Pancreas (tissue), 10 donors: ENCODE measurements at places on chromosomes 16 and 17.
A peak's percentile ranks its signal among the peaks of the same experiment; 100 is the strongest.

- DNase-seq = no peak
These were observed 149.9 kb upstream of the PLCG2 start for GRCh38 chr16:81629034-81629802.

- DNase-seq = no peak
These were observed 2.2 kb downstream of the FBXL16 start for GRCh38 chr16:703406-703805.

DNA sequence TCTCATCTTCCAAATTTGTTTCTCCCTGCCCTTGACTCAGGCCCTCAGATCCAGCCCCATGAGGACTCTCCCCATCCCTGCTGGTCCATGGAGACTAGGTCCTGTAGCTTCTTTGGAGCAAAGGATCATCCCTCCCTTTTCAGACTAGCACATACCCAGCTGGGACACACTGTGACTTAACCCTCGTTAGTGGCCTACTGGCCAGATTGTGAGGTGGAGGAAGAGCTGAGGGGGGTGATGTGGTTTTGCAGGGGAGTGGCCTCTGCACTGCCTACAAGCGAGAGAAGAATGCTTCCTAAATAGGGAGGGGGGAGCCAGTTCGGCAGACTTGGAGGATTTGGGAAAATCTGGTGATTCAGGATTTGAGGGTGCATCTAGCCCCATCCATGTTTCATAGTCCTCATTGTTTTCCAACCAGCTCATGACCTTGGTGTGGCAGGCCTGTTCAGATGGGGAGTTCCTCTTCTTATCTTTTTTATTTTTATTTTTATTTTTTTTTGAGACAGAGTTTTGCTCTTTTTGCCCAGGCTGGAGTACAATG is 47.8 kb upstream of the SLC47A1 start:
- no peak for DNase-seq

DNA sequence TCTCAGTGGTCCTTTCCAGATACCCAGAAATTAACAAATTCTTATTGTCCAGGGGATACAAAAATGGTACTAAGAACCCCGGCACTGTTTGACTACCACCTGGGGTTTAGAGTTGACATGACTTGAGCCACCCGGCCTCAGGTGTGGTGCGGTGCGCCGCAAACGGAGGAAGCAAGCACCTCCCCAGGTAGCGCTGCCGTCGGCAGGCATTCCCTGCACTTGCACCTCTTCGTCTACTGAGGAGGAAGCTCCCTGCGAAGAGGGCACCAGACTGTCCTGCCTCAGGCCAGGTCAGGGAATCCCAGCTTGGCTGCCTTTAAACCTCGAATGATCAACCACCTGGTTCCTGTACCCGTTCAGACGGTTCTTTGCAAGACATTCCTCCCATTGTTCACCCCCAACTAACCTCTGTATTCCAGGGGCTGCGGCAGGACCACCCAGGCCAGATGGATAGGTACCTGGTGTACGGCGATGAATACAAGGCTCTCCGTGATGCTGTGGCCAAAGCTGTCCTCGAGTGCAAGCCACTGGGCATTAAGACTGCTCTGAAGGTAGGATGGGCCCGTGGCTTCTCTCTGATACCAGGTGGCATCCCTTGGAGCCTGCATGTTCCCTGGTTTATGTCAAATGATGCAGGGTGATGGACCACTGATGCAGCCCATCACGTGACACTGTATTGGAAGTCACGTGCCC is 40.8 kb upstream of the ENDOV start:
- DNase-seq = no peak

DNA sequence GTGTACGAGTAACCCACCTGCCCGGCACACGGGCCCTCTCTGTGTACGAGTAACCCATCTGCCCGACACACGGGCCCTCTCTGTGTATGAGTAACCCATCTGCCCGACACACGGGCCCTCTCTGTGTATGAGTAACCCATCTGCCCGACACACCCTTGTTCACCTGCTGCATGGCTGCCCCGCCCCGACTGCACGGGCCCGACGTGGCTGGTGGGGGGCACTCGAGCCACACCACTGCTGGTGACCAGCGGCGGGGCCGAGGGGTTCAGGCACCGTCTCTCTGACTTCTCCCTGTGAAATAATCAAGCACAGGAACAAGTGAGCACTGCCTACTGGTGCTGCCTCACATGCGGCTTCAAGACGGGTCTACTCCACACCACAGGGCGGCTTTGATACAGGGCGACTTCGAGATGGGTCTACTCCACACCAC is 22.1 kb downstream of the MAP1LC3B start:
- DNase-seq = no peak

GRCh38 chr17:45132572-45133463 is 503 bp upstream of the PLCD3 start:
- peak; percentile 85 for DNase-seq

DNA sequence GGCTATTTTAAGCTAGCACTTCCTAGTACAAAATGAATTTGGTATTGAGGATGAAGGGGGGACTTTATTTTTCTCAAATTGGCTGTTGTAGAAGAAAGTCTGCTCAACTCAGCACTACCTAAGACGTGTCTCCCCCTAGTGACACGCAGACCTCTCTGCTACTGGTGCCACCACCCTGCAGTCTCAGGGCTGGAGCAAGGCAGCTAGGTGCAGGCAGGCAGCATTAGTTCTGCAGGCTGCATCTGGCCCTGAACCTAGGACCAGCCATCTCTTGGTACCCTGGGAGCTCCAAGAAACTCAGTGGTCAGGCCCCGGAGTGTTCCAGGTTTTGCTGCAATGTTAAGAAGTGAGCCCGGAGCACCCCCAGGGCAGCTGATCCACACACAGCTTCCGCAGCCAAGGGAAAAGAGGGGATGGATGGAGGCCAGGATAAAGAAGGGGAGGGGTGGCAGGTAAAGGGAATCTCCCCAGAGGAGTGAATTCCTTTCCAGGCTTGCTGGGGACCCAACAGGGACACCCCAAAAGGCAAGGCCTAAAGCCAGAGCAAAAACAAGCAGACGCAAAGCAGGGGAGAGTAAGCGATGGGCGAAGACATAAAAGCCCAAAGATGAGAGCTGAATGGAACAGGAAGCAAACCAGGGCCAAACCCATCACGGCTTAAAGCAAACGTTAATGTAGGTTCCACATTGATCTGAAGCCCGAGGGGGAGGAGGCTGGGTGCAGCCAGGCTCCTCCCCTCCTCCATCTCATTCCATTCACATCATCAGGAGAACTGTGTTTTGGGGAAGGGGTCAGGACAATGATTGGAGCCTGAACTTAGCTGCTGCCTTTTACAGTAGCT is 200.5 kb downstream of the ZFHX3 start:
- no peak for DNase-seq

DNA sequence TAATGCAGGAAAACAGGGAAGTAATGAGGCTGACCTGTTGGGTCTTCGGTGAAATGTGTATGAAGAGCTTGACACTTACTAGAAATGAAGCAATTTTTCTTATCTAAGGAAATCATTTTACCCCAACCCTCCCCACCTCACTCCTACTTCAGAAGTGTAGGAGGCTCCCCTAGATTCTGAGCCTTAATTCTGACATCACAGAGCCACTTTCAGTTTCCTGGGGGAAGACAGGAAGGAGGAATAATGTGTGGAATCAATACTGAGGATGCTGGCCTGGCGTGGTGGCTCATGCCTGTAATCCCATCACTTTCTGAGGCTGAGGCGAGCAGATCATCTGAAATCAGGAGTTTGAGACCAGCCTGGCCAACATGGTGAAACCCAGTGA is 20.3 kb downstream of the FBRS start:
- DNase-seq = no peak

DNA sequence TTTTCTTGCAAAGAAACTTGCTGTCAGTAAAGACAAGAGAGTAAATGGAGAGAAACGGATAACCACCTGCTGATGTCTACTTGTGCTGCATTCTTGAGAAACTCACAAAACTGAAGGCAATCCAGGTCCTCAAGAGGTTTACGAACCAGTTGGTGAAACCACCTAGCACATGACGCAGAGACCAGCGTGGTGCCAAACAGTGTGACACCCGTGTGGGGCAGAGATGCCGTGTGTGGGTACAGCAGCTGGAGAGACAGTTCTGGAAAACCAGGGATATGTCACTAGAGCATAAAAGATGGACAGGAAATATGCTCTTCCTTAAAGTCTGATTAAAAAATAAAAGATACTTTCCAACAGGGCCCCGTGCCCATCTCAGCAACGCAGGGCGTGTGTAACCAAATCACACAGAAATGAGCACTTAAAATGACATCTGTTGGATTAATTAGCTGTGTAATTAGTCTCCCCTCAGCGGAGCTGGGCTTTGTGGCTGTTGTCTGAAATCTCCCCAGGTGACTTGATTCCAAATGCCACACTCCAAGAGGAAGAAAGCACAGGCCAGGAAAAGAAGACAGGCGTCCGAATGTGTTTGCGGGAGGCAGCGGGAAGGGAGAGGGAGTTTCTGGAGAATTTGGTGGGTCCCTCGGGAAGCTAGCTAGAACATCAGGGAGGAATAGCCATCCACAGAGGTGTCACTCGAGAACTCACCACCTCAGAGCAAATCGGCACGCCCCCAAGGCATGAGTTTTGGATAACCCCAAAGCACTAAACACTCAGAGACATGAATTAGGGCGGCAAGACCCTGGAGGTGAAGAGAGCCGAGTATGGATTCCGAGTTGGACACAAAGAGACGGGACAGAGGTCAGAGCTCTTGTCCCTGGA is 109.8 kb downstream of the ZFHX3 start:
- DNase-seq = no peak

DNA sequence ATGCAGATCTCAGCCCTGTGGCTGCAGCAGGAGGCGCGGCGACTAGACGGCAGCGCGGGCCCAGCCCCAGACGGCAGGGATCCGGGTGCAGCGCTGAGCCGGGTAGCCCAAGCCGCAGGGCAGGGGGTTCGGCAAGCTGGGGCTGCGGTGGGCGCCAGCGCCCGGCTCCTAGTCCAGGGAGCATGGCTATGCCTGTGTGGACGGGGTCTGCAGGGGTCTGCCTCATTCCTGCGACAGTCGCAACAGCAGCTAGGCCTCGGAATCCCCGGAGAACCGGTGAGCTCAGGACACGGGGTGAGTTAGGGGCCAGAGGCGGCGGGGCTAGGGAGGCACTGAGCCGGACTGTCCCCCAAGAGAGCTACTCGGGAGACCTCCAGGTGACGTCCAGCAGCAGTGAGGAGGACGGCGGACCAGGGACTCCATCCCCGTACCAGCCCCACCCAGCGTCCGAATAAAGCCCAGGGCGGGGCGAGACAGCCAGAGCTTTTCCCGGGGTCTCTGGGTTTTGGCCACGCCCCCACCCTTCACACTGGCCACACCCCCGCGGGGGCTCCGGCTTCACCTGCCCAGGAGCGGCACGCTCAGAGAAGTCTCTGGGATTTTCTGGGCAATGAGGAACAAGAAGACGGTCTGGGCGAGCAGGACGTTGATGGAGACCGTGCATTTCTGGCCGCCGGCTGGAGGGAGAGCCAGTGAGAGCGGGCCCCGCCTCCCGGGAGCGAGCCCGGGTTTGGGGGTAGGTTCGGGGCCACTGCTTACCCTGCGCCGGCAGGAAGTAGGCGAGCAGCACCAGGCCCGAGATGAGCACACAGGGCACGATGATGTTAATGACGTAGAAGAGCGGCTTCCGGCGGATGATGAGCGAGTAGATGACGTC is 1.1 kb downstream of the C17orf107 start:
- DNase-seq = no peak

GRCh38 chr16:67966549-67967182 is 1.8 kb downstream of the SLC12A4 start:
- DNase-seq = no peak

- no peak for DNase-seq
These were observed 59.2 kb downstream of the ANKRD11 start for GRCh38 chr16:89431158-89431584.
